Activated naive CD8-positive, alpha-beta T cell treated with anti-CD3 and anti-CD28 coated beads, Interleukin-2, amount 10 ng/mL, durations not matched to agents 7 days and 5 days (primary cell): ENCODE measurements at places on chromosomes 12 and 14. TPM values are rescaled to one million over a fixed set of nuclear protein-coding genes. Genes with fewer than 3 reads are reported as not detected.
A peak's percentile ranks its signal among the peaks of the same experiment; 100 is the strongest.

ABCC9 gene
- total RNA-seq, result not detected

GARIN6 gene
- total RNA-seq, result not detected

DNA sequence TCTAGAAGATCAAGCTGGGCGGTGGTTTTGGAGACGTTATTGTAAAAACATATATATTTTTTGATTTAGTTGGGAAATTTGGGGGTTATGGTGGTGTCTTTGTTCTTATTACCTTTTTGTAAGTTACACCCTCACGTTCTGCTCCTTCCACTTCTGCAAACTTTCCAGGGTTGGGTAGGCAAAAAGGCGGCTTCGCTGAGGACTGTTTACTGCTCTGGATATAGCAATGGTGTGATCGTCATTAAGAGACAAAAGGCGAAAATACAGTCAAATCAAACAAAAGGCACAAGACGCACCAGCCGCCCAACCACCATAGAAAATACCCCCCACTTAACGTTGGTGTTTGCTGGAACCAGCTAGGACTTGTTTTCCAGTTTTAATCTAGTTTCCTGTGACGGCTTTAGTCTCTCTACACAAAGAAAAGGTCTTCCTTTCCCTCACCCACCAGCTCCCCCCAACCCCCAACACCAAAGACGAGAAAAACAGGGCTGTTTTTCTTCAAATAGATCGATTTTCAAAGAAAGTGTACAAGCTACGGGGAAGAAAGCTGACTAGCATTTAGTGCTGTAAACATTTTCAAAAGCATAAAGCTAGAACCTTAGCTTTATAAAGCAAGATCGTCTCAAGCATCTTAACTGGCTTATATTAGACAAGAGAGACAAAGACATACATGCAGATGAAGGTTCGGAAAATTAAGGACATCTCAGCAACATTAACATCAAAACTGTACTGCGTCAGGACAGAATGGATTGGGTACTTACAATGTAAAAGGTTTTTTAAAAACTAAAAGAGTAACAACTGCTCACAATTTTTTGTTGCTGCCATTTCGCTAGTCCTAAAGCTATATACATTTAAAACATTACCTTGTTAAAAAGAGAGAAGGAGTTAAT is 2.0 kb upstream of the SETD1B start:
- peaks cover 31% of the 10 kb centered on the region for H3K4me1 ChIP-seq
- peak overlapping the region; percentile 89 for H3K4me3 ChIP-seq
- H3K27me3 ChIP-seq, result no peaks in the 10 kb centered on the region
- H3K27ac ChIP-seq, result peak overlapping the region; percentile 98
- H3K36me3 ChIP-seq, result peaks cover 21% of the 10 kb centered on the region
- no peak for DNase-seq

GRCh38 chr12:48334808-48335207 is 15.9 kb downstream of the ZNF641 start:
- H3K36me3 ChIP-seq, result peaks cover 15% of the 10 kb centered on the region
- DNase-seq, result no peak
- H3K27me3 ChIP-seq, result no peaks in the 10 kb centered on the region
- H3K4me3 ChIP-seq, result no peak overlapping the region
- no peak overlapping the region for H3K27ac ChIP-seq

DNA sequence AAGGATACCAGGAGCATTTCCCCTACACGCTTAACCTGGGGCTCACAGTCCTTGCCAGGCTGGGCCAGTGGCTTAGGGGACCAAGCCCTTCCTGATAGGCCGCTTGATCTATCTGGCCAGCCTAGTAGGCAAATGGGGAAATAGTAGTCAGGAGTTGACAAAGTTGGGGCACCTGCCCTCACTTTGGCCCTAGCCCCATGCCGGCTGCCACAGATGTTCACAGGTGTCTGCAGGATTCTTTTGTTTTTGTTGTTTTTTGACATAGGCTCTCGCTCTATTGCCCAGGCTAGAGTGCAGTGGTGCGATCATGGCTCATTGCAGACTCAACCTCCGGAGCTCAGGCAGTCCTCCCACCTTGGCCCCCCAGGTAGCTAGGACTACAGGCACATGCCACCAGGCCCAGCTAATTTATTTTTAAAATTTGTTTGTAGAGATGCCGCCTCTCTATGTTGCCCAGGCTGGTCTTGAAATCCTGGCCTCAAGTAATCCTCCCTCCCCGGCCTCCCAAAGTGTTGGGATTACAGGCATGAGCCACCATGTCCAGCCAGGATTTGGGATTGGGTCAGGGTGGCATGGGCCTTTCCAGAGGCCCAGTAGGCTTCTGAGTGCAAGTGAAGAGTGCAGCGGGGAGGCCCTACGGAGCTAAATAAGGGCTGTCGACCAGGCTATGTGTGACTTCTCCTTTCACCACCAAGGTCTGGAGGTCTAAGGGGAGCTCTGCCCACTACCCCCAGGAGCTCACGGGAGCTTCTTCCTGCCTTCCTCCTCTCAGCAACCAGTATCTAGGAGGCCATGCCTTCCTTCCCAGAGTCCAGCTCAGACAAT is 15.5 kb upstream of the HDAC7 start:
- no peaks in the 10 kb centered on the region for H3K27me3 ChIP-seq
- H3K4me3 ChIP-seq, result no peak overlapping the region
- peaks cover 4% of the 10 kb centered on the region for H3K36me3 ChIP-seq
- no peak for DNase-seq

DNA sequence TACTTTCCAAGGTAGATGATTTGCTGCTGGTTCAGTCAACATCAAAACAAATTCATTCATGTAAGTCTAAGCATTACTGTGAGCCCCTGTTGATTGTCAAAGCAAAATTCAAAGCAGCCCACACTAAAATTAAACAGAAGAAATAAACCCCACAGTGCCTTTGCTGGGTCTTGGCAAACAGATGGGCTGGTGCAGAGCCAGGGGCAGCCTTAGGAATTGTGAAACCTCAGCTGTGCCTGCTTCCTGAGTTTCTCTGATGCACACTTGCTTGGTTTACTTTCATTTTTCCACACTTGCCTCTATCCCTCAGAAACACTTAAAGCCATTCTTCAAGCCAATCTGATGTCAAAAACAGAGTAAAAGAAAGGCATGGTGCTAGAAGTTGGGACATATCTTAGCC is 6.6 kb upstream of the PLEKHG7 start:
- no peak overlapping the region for H3K27ac ChIP-seq
- DNase-seq, result no peak
- no peak overlapping the region for H3K4me3 ChIP-seq
- peaks cover 4% of the 10 kb centered on the region for H3K36me3 ChIP-seq
- no peaks in the 10 kb centered on the region for H3K4me1 ChIP-seq

AQP6 gene
- total RNA-seq, result not detected

DNA sequence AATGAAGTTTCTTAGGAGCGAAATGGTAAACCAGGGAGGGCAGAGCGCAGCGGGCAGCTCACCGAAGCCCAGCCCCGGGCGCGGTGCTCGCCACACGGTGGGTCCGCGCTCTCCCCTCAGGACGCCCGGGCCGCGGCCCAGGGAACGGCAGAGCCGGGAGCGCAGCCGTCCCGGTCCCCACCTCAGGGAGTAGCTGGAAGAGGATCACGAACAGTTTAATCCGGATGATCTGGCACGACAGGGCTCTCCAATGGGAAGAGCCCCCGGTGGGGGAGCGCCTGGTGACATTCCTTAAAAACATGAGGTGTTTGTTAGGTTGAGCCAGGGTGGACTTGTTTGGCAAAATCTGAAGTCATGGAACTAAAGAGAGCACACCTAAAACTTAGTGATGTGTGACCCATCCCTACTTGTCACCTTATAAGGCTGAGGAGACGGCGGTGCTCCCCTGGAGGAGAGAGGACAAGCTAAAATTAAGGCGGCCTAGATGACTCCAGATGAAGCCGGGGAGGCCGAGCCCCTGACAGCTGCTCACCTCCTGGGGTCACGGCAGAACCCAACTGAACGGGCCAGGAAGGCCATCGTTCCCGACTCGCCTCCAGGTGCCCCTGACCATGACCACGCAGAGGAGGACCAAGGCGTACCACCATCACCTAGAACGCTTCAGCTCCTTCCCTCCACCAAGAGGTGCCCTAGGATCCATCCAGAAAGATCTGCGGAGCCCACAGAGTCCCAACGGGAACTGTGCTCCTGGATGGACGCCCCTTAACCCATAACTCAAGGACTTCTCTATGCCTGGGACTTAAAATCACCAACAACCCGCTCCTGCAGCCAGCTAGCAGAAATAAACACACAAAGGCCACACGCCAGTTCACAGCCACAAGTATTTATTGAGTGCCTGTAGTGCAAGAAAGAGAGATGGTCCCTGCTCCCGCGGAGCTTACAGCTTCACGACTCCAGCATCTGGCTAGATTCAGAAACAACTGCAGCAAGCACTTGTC is 866 bp upstream of the PITPNM2 start:
- DNase-seq, result no peak
- peaks cover 21% of the 10 kb centered on the region for H3K36me3 ChIP-seq
- H3K27me3 ChIP-seq, result peaks cover 3% of the 10 kb centered on the region
- H3K4me3 ChIP-seq, result peak overlapping the region; percentile 81
